NCI-H524 (cell line): ENCODE measurements at places on chromosomes 7 and 10.

- DNase-seq = no peak
Observed at GRCh38 chr10:120458432-120458831, 1.4 kb downstream of the PLPP4 start.

DNA sequence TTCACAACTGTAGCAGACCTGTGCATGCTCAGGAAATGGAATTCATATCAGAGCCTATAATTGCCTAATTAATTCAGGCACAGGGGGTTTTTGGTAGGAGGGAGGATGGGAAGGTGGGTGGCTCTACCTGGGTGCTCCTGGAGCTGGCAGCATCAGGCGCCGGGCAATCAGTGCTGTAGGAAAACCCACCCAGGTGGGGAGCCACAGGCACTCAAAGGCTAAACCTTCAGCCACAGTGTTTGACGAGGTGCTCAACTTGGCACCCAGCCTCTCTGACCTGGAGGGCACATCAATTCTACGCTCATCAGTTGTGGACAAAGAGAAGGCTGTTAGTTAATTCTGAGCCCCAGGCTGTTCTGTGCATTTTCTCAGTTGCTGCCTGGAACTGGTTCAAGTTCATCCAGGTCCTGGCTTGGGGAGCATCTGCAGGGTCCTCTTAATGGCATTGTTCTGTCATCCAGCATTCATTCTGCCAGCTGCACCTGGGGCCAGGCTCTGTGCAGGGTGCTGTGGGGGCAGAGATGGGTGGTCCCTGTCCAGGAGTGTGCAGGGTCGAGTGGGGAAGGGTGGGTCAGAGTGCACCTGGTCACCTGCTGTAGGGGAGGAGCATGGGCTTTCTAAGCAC is 54.1 kb upstream of the NPTX2 start:
- DNase-seq = no peak

DNA sequence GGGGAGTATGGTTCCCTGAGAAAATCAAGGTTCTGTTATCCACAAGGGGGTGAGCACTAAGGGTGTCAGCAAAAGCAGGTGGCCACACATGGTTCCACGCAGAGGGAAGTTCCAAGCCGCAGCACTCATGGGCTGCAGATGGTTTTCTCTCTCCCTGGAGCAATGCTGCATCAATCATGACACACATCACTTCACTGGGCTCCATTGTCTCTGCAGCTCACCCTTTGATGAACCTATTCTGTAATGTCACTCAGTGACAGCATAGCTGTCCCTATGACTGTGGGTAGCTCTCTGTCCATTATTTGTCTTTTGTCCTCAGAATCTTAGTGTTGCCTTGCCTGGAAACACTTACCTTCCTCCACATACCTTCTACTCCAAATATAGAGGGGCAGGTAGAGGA is 34.8 kb downstream of the LRRC18 start:
- DNase-seq = no peak

GRCh38 chr7:27146491-27147198 is 929 bp downstream of the HOXA6 start:
- DNase-seq = no peak

DNA sequence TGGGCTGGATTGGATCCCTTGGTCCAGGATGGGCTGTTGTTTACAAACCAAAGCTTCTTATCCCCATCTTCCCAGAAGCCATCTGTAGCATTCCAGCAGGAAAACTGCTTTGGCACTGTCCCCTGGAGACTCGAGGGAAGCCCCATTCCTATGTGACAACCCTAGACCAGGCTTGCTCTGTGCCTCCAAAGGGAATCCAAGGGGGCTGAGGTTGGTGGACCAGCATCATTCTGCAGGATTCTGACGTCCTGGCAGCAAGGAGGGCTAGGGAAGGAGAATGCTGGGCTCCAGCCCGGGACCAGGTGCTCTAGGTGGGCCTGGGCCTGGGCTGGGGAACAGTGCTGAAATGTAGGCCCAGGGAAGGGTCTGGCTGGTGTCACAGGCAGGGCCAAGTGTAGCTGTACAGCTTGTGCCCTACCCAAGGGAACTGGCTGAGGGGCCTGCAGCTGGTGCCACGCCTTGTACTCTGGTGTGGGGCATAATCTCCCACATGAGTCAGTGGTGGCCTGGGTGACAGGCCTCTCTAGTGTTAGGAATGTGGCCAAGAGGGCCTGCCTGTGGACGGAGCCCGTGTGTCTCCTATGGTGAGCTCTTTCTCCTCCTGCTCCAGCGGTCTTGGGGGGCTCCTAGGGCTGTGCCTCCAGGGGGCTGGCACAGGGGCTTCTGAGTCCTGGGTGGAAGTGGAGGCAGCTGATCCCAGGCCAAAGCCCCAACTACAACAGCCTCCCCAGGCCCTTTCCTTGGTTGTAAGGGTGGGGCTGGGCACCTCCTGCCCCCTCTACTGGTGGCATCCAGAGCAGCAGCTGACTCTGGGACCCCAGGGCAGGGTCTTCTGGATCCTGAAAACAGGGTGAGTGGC is 25.2 kb downstream of the TRIM8 start:
- peak; percentile 14 for DNase-seq

DNA sequence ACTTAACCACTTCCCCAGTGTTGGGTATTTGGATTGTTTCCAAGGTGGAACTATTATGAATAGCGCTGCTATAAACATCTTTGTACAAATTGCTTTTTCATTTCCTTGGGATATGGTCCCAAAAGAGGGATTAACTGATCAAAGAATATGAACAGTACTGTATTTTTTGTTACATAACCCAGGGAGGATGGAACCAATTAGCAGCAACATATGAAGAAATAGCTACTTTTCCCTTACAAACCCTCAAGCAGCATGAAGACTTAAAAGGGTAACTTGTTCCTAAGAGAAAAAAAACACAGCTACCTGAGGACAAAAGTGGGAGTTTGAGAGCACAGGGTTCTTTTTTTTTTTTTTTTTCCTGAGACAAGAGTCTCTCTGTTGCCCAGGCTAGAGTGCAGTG is 13.1 kb upstream of the TLX1 start:
- no peak for DNase-seq

DNA sequence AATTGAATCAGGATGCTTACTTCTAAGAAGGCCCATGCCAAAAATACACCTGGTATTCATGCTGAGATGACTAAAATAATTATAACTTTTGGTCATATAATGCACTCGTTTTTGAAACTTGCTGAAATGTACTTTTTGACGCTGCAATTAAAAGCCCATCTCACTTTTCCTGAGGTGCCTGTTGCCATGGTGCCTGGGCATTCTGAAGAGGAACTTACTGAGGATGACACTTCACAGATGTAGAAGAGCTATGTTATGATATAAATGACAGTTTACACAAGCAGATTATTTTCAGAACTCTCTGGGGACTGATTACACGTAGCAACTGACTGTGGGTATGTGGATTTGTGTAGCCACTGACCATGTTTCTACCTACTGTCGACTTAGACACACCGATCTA is 182.4 kb downstream of the TPK1 start:
- peak; percentile 18 for DNase-seq

DNA sequence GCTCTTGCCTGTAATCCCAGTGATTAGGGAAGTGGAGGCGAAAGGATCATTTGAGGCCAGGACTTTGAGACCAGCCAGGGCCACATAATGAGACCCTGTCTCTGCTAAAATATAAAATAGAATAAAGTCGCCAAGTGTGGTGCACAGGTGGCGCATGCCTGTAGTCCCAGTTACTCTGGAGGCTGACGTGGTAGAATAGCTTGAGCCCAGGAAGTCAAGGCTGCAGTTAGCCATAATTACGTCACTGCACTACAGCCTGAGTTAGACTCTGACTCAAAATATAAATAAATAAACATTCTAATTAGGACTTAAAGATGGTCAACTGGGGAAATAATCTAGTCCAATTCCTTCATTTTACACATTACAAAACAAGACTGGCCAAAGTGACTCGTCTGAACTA is 768 bp downstream of the CHCHD2 start:
- no peak for DNase-seq

DNA sequence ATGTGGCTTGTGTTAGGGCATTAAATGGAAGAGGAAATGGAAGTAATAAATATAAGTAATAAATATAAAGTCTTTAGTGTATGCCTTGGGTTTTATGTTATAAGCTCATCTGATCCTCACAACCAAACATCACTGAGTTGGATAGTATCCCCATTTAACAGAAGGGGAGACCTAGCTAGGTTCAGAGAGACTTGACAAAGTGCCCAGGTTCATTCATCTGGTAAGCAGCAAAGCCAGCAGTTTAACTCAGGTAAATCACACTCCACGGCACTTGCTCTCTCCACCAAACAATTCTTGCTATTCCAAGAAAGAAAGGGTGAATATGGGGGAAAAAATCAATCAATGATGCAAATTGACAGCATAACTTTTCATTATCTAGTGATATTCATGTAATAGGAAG is 167.3 kb downstream of the MAGI2 start:
- DNase-seq = no peak

DNA sequence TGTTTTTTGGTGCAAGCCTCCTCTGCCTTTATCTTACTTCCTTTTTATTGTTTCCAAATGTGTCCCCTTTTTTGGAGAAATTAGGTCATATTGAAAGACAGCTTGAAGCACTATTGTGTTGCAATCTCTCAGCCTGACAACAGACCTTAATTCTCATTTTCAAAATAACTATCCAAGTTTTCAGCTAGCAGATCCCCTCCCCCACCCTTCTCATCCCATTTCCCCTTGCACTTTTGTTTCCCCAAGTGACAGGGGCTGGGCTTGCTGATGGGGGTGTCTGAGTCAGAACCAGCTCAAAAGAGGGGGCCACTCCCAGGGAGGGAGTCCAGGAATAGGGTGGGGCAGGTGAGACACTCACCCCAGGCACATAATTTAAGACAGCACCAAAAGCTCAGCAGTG is 75.3 kb downstream of the MKI67 start:
- no peak for DNase-seq

DNA sequence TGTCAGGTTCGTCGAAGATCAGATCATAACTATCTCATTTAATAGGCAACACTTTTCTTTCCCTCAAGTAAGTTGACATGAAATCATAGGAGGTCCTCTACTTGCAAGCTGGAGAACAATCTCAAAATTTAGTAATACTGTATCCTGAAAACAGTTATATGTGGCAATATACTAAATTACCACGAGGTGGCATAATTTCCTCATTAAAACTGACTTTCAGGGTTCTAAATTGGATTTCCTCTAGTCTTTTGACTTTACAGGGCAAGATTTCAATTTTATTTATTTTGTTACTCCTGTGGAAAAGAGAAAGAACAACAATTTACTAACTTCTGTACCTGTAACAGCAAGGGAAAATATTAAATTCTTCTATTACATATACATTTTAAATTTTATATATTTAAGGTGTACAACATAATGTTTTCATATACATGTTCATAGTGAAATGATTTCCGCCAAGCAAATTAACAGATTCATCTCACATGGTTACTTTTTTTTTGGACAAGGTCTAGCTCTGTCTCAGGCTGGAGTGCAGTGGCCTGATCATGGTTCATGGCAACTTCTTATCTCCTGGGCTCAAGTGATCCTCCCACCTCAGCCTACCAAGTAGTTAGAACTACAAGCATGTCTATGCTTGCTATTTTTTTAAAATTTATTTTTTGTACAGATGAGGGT is 53.4 kb upstream of the CYP2C18 start:
- peak; percentile 22 for DNase-seq

DNA sequence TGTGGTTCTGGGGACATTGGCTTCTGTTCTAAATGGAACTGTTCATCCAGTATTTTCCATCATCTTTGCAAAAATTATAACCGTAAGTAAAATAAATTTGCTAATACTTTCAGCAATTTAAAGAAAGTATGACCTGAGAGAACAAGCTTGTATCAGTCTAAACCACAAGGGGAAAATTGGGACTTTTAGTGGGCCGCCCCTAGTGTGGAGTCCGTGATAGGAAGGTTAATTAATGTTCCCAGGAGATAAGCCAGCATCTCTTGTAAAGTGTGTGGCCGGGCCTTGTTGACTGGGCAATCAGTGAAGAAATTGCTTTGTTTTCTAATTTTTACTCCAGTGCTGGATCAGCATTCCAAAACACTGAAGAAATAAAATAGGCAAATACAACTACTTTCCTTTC is 83.0 kb downstream of the ABCB5 start:
- DNase-seq = no peak
